RKO (cell line): ENCODE measurements at places on chromosomes 1 and 21.
A peak's percentile ranks its signal among the peaks of the same experiment; 100 is the strongest.

GRCh38 chr1:101451888-101452287 is 215.1 kb downstream of the S1PR1 start:
- DNase-seq = no peak

GRCh38 chr1:63674238-63674864 is 81.1 kb downstream of the PGM1 start:
- peak; percentile 81 for DNase-seq

DNA sequence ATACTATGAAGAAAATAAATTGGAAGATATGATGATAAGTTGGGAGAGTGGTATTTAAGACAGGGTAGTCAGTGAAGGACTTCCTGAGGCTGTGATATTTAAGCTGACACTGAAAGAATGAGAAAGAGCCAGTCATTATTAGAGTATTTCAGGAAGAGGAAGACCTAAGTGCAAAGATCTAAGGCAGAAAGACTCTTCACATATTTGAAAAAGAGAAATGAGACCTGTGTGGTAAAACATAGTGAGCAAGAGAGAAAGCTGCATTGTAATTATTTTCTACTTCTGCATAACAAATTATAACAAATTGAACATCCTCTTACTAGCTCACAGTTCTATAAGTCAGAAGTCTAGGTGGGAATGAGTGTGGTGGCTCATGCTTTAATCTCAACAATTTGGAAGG is 34.6 kb upstream of the DOCK7 start:
- DNase-seq = no peak

DNA sequence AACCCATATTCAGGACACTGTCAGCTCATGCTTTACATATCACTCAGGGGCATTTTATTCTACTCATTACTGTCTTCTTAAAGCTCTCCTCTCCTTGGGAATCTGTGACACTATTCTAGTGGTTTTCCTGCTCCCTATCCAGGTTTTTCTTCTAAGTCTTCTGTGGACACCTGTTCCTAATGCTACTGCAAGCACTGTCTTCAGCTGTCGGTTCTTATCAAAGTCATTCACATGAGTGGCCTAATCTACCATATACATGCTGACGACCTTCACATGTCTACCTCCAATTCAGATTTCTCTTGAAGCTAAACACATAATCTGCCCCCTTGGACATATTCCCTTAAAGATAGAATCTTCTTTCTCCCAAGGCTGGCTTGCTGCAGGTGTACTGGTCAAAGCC is 39.8 kb upstream of the PRRX1 start:
- no peak for DNase-seq

DNA sequence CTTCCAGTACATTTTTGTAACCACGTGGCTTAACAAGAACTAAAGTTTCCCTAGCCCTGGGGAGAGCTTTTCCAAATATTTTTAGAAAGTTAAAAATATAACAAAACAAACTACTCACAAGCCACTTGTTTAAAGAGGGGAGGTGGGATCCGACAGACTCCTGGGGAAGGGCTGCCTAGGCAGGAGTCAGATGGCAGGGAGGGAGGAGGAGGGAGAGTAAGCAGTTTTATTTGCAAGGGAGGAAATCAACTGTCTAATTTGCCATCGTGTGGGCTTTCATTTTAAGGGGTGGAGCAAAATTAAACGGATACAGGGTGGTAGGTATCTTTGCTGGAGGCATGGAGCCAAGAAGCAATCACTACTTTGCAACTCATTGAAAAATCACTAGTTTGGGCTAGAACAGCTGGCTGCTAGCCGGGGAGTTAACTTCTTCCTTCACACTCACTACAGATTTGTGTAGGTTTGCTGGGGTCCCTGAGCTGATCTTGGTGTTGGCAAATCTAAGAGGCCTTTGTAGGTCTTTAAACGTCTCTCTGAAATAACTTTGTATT is 8.8 kb downstream of the BARHL2 start:
- DNase-seq = no peak

GRCh38 chr1:13456904-13457532 is 46.8 kb downstream of the PRAMEF20 start:
- DNase-seq = no peak

- DNase-seq = no peak
Observed at GRCh38 chr1:205068457-205069040, 15.7 kb downstream of the TMEM81 start.

DNA sequence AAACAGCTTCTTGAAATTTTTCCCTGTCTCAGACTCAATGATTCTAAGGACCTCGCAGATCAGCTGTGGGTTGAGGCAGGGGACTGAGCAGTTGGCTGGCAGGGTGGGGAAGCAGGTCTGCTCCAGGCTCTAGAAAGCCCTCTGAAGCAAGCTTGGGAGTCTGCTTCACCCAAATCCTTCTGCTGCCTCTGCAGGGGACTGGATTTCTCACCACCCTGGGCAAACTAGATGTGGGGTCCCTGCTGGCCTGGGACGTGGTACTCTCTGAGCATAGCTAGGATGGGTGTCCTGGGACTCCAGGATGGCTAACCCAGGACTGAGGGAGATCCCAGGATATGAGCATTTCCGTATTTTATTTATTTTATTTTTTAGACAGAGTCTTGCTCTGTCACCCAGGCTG is 89.3 kb downstream of the LAMC2 start:
- DNase-seq = no peak
